ENCODE measurements at places on chromosomes 12 and 14.

DNA sequence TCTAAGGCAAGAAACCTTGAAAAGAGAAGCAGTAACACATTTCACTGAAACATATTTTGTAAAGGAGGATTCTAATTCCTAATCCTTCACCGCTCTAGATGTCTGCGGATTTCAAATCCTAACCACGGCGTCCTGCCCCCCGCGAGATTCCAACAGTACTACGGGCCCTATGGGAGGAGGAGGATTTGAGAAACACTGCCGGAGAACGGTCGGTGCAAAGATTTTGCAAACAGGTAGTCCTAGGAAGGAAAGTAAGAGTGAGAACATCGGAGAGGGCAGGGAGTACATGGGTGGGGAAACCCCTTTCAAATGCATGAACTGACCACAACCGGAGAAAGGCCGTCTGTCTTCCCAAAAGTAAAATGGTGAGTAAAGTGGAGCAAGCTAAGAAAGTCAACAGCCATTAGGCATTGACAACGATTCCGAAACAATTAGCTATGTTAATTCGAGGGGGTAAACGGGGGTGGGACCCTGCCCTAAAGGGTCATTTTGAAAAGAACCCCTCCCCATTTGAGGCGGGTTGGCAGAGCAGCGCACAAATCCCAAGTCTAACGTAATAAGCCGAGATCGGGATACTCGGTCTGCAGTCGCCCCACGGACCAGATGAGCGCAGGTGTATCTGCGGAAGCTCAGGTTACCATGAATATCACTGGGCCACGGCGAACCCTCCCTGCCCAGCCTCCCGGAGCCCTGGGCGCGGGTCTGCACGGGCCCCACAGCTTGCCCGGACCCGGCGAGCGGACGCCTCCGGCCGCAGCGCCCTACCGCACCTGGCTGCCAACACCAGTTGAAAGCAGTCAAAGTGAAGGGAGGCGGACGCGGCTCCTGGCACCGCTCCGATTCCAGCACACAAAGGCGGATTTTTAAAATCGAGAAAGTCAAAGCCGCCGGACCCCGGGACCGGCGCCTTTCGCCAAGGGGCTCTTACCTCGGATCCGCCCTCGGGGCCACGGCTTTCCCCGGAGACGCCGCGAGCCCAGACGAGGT lies 662 bp downstream of the EPS8 start:
- peak; percentile 40 for DNase-seq

DNA sequence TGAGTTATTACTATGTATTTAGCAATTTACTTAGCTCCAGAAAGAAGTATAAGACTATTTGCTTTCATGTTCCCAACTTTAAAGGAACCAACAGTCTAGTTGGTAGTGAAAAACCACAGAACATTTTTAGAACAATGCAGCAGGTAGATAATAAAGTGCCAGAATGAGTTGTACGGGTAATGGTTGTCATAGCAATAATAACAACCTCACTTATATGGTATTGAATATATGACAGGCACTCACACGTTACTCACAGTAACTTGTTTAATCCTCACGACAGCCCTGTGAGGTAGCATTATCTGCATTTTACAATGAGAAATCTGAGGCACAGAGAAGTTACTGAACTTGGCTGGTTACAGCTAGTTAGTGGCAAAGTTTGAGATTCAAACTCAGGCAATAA lies 10.6 kb upstream of the GAPDH start:
- DNase-seq: no peak

- no peak for DNase-seq
These were observed 14.4 kb upstream of the ATF1 start for GRCh38 chr12:50749459-50749882.

DNA sequence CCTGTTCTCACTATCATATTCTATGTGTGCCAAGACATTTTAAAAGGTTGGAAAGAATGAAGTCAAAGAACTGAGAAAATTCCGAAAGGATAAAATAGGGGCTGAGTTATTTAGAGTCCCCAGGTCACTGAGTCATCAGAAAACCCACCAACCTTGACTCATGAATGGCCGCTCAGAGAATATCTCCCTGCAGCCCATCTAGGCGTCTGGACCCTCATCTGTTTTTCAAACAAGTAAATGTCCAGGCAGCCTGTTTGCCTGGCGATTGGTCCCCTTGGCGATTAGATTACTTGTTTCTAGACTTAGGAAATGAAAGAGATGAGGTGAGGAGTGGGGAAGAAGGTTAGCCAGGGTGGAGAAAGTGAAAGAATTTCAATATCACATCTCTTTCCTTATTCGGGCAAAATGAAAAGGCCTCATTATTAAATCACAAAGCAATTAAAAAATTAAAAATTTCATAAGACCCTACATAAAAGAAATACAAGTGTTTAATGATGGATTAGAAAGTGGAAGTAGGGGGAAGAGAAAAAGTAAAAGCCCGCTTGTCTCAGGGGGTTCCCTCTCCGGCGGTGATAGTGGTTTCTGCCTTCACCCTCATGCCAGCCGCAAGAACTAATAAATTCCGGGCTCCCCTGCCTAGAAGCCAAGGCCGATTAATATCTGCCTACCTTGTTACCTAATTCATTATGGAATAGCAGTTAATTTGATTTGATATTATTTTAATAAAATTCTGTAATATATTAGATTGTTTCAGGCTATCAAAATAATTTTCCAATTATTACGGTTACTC lies 415.9 kb downstream of the BCL11B start:
- DNase-seq: no peak

GRCh38 chr12:92208613-92209121 lies 63.0 kb upstream of the BTG1 start:
- DNase-seq: no peak

- DNase-seq: no peak
These were observed 40.3 kb upstream of the ANKS1B start for GRCh38 chr12:100024974-100025555.

GRCh38 chr14:100654025-100654813 lies 67.0 kb upstream of the BEGAIN start:
- no peak for DNase-seq

- peak; percentile 1 for DNase-seq
These were observed 197.0 kb upstream of the C14orf180 start for GRCh38 chr14:104382361-104383087.

DNA sequence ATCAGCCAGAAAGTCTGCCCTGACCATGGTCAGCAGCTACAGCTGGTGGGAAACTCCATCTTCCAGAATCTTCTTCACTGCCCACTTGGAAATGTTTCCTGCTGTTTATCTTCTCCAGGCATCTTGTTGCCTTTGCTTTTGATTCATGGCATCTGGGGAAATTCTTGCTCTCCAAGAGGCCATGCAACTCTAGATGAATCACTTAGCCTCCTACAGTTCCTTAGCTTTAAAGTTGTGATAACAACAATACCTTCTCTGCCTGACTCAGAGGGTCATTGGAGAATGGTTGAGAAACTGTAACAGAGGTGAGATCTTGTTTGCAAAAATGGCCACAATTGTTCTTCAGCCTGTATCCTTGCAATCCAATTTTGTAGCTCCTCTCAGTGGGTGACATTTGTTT lies 121.0 kb upstream of the VRK1 start:
- DNase-seq: no peak

DNA sequence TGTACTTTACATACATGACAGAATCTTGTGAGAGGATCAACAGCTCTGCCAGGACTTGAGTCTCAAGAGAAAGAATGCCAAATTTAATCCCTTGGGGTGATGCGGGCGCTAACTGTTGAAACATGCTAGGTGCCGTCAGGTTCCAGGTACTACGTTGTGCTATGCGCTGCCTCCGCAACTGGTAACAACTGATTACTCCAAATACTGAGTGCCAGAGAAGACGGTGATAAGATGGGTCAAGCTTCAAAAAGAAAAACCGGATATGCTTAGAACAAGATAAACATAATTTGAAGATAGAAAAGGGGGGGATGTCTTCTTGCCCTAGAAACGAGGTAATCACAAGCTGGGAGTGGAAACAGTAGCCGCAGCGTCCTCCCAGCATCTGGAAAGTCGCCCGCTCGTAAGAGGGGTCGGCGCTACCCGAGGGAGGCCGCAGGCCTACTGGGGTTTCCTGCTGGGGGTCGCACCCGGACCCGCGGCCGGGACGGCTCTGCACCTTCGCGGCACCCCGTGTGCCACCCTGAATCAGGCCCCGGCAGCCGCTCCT lies 678 bp downstream of the ZBTB25 start:
- peak; percentile 37 for DNase-seq

- DNase-seq: no peak
These were observed 11.6 kb upstream of the CHFR start for GRCh38 chr12:132899033-132899432.

GRCh38 chr12:56120158-56120846 lies 2.2 kb downstream of the ZC3H10 start:
- no peak for DNase-seq

GRCh38 chr14:99664937-99665273 lies 19.2 kb upstream of the CYP46A1 start:
- DNase-seq: no peak

- DNase-seq: no peak
These were observed 70.5 kb downstream of the NUAK1 start for GRCh38 chr12:106068296-106068695.

DNA sequence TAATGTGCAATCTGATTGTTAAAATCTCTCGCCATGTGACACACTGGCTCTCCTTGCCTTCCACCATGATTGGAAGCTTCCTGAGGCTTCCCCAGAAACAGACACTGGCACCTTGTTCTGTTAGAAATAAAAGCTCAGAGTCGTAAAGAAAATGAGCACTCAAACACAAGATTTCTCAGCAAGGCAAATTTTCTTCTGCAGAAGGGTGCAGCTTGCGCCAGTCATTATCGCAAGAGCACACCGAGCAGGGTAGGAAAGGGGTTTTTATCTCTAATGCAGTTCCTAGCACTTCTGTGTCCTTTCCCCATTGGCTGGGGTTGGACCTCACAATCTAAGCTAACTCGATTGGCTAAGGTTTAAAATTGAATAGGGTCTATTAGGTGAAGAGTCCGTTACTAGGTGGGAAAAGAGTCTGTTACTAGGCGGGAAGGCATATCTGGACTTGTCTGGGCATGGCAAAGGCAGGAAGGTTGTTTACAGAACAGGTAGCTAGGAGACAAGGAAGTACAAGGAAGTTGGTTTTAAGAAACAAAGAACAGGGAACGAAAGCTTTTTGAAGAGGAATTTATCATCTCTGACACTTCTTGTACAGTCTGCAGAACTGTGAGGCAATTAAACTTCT lies 62.6 kb upstream of the BICD1 start:
- DNase-seq: no peak

DNA sequence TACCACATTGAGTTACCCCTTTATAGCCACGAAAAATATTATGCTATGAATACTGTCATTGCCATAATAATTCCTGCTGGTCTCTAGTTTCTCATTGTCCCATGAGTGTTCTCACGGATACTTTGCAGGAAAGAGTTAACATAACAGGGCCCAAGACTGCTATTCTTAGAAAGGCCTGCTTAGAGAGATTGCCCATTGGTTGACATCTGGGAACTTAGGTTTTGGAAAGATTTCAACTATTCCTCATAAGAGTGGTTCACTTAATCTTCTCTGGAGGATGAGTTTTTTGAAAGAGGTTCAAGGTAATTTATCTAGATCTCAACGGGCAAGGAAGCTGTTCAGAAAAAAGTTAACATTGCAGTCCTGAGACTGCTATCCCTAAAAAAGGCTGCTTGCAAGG lies 18.4 kb upstream of the PRPF39 start:
- DNase-seq: no peak

DNA sequence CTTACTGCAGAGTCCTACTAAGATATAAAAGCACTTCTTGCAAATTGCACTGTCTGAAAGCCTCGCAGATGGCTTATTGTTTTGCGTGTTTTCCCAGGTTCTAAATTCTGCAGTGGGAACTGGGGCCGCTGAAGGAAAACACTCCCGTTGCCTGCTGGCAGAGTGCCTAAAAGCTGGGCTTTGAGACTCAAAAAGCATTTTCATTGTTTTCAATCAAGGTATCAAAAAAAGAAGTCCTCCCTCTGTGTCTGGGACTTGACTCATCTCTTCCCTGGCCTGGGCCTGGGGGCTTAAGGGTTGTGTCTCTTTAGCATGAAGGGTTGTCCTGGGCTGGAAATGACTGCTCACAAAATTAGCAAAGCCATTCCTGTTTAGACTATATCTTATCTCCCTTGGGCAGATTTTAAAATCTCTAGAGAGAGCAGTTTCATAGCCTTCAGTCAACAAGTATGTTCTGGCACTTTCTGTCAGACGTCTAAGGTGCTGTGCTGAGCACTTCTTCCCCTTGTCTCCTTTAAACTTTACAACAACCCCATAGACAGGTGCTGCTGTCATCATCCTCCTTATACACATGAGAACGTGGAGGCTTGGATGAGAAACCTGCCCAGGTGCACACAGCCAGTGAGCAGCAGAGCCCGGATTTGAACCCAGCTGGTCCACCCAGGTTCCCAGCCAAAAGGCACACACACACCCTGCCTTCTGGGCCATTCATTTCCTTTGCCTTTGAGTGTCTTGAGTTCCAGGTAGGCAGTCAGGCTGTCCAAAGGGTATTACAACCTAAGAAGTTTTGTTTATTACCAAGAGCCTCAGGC lies 31.1 kb downstream of the ELK3 start:
- DNase-seq: no peak

- DNase-seq: no peak
These were observed 162.4 kb downstream of the KICS2 start for GRCh38 chr12:64059685-64060084.

- DNase-seq: no peak
These were observed 31.7 kb downstream of the VCPKMT start for GRCh38 chr14:50084666-50085065.

DNA sequence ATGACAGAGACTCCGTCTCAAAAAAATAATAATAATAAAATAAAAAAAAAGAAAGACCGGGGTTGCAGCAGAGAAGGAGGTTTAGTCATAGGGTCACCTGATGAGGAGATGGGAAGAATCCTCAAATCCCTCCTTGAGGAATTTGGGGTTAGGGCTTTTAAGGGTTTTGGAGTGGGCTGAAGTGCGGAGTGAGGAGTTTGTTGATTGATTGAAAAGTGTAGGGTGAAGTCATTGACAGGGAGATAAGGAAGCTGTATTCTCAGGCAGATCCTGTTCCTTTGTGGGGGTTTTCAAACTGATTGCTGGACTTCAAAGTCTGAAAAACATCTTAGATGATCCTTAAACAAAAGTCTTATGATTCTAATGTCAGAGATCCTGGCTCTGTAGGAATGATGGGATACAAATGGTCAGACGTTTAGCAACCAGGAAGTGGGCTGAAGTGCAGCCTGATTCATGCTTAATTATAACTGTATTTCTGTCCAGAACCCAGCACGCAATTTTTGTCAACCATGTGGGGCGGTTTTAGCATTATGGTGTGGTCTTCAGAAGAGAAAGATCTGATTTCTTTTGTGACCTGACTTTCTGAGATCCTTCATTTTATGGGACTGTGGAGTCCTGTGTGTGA lies 16.0 kb downstream of the FNTB start:
- no peak for DNase-seq

- DNase-seq: no peak
These were observed 17.4 kb downstream of the TEAD4 start for GRCh38 chr12:2976581-2976996.

- DNase-seq: no peak
These were observed 116.9 kb upstream of the ATF1 start for GRCh38 chr12:50647031-50647430.

- DNase-seq: peak; percentile 26
These were observed 23.0 kb upstream of the ACTN1 start for GRCh38 chr14:69002069-69002468.

- peak; percentile 58 for DNase-seq
These were observed 64.1 kb upstream of the PPP4R3A start for GRCh38 chr14:91573894-91574837.
